Stimulated activated naive CD8-positive, alpha-beta T cell treated with anti-CD3 and anti-CD28 coated beads, Interleukin-15, Interleukin-2, amounts not matched to agents 100 U/mL and 50 U/mL, for 24 hours (primary cell): ENCODE measurements at places on chromosomes 2 and 18.
A peak's percentile ranks its signal among the peaks of the same experiment; 100 is the strongest.

DNA sequence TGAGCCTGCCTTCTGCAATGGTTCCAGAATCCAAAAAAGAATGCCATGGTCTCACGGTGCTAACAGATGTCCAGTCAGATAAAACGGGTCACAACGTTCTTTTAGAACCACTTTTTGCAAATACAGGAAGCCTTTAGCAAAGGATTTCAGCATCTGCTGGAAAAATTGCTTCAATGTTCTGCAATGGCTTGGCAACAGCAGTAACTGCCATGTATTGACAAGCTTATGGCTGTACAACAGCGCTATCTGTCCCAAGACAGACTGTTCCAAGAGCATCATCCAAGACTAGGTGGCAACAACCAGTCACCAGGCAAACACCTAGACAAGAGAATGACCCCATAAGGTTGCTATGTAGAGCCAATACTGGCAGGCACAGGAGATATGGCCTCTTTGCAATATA lies 37.6 kb upstream of the RIOK3 start:
- no peak for DNase-seq

DNA sequence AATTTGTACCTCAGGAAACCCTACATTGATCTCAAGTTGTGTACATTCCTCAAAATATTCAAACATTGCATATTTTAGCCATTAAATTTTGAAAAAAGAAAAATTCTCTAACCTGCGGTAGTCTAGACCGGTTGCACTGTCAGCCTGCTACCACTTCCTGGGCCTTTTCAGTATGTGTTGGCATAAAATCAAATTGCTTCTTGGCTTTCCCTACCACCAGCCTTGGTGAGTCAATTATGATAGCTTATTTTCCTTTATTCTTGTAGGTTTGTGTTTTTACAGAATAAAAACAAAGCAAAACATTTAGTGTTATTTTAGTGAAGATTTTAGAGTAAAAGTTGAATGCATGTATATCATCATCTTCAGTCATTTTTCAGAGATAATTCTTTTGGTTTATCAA lies 61.2 kb downstream of the FAM171B start:
- DNase-seq = no peak

GRCh38 chr2:45260946-45261345 lies 251.7 kb upstream of the SIX2 start:
- DNase-seq = no peak

- no peak for DNase-seq
These were observed 4.5 kb downstream of the NR4A2 start for GRCh38 chr2:156327835-156328695.

DNA sequence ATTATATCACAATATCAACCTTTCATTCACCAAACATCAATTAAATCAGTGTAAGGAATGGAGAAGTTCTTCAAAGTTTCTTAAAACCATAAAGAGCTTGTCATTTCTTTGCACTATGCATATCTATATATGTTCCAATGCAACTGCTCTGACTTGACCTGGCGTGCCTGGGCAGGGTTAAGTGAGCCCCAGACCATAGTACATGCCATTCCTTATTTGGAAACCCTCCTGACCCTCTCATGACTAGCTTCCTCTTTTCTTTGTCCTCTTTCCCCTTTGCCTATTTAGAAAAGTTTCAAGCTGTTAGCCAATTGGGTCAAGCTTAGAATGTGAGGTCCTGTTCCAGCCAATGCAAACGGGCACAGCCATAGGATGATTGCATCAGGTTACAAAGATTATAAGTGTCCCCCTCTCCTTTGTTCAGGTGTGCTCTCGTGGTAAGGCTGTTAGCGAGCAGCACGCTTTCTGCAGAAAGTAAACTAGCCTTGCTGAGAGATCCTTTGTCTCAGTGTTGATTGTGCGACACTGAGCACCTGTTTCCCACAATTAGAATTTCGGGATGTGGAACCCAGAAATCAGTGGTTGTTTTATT lies 78.2 kb upstream of the UXS1 start:
- DNase-seq = no peak

DNA sequence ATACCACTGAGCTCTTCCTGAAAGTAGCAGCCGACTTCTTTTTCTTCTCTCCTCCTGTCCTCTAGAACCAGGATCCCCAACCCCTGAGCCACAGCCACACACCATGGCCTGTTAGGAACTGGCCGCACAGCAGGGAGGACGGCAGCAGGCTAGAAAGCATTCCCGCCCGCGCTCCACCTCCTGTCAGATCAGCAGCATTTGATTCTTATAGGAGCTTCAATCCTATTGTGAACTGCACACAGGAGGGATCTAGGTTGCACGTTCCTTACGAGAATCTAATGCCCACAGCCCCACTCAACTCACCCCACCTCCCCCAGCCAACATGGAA lies 179.1 kb upstream of the SH3BP4 start:
- DNase-seq = no peak

DNA sequence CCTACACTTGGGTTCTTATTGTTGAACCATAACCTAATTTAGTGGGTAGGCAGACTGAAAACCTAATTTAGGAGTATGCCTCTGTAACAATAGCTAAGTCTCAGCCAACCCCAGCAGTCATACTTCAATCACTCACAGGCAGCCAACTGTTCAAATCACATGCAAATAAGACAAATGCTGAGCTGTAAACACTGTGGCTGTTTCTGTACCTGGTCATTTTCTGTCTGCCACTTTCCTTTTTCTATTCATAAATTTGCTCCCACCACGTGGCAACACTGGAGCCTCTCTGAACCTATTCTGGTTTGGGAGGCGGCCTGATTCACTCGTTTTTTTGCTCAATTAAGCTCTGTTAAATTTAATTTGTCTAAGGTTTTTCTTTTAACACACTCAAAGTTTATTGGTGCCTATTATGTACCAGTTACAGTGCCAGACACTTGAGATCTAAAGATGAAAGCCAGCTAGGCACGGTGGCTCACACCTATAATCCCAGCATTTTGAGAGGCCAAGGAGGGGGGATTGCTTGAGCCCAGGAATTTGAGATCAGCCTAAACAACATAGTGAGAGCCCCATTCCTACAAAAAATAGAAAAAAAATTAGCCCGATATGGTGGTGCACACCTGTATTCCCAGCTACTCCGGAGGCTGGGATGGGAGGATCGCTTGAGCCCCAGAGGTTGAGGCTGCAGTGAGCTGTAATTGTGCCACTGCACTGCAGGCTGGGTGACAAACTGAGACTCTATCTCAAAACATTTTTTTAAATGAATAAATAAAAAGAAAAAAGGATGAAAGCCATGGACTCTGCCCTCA lies 41.1 kb downstream of the THNSL2 start:
- no peak for DNase-seq

DNA sequence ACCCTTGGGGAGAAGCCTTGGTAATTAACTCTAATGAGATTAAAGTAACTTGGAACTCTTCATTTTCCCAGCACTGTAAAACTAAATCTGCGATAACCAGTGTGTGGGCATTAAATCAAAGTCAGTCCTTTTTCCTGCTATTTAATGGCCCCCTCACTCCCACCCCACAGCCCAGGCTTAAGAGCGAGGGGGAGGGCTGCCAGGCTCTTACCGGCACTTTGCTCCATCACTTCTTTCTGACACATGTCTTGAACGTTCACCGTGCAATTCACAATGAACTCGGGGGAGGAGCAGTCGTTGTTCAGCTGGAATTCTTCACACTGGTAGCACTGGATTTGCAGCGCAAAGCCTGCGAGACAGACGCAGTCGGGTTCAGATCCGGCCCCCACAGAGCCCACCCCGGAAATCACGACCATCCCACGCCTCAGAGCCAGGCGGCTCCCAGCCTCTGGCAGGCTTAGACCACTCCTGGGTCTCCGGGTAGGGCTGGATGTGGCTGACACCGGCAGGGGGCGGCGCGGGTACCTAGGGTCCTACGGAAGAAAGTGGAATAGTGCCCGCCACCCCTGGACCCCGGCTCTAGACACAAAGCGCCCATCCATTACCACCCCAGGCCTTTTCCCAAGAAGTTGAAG lies 1.7 kb downstream of the LYPD1 start:
- DNase-seq = no peak

- no peak for DNase-seq
These were observed 66.7 kb upstream of the TEX51 start for GRCh38 chr2:126832014-126832413.

DNA sequence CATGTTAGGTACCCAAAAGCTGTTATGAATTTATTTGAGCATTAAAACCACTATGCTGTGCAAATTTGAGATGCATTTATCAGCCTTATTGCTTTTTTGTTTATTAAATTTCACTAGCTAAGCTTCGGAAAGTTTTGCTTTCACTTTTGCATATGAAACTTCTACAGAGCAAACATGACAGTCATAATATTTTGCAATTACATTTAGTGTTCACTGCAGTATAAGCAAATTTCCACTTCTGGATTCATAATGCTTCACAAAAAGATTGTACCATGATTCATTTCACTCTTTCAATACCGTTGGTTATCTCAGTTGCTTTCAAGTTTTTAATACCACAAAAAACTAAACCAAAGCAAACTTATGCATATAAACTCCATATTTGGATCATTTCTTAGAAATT lies 228.7 kb upstream of the SLC8A1 start:
- DNase-seq = no peak

DNA sequence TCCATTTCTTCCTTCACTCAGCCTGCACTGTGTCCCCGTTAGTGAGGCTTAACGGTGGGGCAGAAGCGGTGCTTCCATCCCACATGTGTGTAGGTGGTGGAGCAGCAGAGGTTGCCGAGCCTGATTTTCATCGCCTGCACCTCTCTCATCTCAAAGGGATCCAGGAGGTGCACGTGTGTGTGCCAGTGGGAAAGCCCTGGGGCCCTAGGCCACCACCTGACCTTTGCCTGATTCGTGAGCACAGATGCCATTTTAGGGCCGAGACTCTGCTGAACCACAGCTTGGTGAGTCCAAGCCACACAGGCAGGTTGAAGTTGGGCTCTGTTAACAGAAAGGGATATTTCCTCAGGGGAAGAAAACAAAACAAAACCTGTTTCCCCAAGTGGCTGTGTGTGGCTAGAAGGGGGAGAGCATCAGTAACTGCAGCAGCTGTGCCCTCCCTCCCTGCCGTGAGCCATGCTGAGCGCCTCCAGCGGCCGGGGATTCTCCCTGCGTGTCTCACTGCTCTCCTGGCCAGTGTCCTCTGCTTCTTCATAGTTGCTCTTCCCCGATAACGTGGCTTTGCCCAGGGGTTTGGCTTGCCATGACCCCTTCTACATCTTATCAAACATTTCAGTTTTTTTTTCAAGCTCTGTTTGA lies 81.5 kb downstream of the MAPRE2 start:
- peak; percentile 41 for DNase-seq

GRCh38 chr2:1707771-1708418 lies 36.4 kb downstream of the PXDN start:
- DNase-seq = no peak

DNA sequence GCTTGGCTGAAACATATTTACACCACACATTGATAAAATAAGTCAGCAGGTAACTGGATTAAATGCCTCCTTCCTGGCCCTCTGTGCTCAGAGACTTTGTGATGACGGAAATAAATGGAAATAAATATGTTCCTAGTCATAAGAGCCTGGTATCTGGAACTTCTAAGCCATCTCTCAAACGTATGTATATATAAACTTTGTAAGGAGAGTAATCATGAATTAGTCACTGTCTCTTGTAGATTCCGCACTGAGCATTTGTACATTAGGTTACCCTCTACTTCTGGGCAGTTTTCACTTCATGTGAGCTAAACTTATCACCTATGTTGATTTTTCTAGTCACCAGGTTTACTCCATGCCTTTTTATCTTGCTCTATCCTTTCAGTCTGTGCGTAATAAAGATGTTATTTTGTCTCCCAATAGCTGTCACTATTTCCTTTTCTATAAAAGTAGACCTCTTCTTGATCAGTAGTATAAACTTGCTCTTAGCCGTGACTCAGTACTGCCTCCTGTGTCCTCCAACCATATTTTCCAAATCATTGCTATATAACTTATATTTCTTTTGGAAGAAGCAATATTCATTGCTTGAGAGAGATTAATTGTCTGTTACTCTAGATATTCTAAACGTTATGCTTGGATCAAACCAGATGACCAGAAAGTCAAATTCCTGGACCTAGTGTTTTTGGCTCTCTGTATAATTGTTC lies 53.2 kb downstream of the FEZ2 start:
- no peak for DNase-seq

DNA sequence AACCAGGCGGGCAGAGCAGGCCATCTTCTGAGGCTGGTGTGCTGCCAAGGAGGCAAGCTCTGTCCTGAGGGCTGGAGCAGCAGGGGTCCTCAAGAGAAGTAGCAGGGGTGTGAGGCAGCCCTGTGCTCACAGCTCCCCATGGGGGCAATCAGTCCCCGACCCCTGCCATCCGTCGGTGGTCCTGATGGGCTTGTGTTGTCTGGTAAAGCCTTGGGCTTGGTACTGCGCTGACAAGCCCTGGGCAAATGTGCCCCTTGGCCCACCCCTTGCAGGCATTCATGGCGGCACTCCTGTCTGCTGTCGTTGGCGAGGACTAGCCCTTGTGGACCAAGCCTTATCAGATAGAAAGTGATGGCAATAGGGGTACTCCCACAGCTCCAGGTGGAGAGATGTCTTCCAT lies 22.6 kb upstream of the SCLY start:
- DNase-seq = no peak
